ENCODE measurements at places on chromosomes 1 and 21.

DNA sequence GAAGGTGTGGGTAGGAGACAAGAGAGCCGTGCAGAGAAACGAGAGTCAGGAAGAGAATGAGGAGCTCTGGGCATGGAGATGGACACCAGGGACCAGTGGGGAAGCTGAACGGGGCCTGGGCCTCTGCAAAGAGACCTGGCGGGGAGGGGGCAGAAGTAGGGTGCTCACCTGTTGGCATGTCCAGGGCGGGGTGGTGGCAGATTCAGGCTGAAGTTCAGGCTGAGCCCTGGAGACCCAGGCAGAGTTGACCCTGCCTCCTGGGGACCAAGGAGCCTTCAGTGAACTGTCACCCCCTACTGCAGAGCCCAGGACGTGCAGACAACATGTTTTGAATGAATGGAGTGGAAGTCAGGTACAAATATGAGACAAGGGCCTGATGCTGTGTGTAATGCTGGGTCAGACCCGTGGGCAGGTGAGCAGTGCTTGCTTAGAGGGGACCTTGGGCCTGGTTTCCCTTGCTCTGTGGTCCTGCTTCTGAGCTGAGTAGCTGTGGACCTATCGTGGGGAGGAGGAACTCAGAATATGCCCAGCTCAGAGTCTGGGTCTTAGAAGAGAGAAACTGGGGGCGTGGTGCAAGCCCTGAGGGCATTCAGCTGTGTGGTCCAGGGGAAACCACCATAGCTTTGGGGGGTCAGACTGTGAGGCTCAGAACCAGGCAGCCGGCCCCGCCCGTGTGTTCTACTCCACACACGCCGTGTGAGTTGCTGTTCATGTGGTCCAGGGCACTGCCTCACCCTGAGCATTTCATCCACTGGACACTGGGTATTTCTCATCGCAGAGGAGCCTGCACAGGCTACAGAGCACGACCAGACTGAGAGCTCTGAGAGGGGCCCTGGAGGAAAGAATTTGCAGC, 21.3 kb upstream of the UMODL1 start:
- no peak overlapping the region for H3K4me3 ChIP-seq
- H3K36me3 ChIP-seq, result no peaks in the 10 kb centered on the region
- no peaks in the 10 kb centered on the region for H3K27me3 ChIP-seq
- DNase-seq, result no peak

- peaks cover 94% of the 10 kb centered on the region for H3K27me3 ChIP-seq
- no peaks in the 10 kb centered on the region for H3K36me3 ChIP-seq
- peaks cover 33% of the 10 kb centered on the region for H3K4me1 ChIP-seq
These were observed 272.7 kb downstream of the FOXD2 start for GRCh38 chr1:47710329-47711071.

GRCh38 chr1:99227056-99227897, 37.0 kb upstream of the PLPPR4 start:
- no peaks in the 10 kb centered on the region for H3K27me3 ChIP-seq
- H3K4me3 ChIP-seq, result no peak overlapping the region
- no peak for DNase-seq
- no peaks in the 10 kb centered on the region for H3K4me1 ChIP-seq

DNA sequence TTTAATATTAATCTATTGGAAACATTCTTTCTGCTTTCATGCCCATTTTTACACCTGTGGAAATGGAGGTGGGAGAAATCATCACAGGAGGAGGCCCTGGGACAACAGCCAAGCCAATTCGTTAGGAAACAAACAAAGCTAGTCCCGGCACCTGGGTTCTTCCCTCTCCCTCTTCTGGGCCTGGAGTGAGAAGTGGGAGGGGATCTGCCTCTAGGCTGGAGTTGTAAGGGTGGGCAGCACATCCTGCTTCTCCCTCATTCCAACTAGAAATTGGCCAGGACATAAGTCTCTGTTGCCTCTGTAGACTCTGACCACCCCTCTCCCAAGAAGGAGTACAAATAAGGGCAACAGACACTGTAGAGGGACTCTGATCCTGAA, 20.2 kb upstream of the ERO1B start:
- no peak overlapping the region for H3K4me3 ChIP-seq
- no peaks in the 10 kb centered on the region for H3K27me3 ChIP-seq
- peak overlapping the region; percentile 49 for H3K27ac ChIP-seq
- H3K36me3 ChIP-seq, result no peaks in the 10 kb centered on the region
- peak; percentile 65 for DNase-seq

DNA sequence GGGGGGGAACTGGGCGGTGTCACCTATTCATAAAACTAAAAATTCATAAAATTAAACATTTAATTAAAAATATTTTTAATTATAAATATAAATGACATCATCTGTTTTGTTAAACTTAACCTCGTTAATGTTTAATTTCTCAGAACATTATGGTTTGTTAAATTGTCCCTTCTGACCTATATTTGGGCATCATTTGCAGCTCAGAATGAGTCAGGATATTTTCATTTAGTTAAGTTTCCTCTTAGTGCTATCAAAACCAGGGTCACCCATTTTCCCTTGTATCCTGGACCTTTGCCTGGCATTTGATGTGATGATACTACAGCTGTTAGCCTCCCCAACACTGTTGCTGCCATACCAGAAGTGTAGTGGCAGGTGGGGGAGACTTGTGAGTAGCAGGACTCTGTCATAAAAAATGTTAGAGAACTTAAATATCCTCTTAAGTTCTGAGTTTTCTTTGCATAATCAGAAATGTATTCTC, 30.3 kb downstream of the TSNAX start:
- no peaks in the 10 kb centered on the region for H3K36me3 ChIP-seq
- H3K27me3 ChIP-seq, result no peaks in the 10 kb centered on the region
- no peak for DNase-seq
- peaks cover 15% of the 10 kb centered on the region for H3K4me1 ChIP-seq
- no peak overlapping the region for H3K27ac ChIP-seq
- H3K4me3 ChIP-seq, result no peak overlapping the region

GRCh38 chr1:241950390-241950789, 7.2 kb upstream of the BECN2 start:
- no peaks in the 10 kb centered on the region for H3K36me3 ChIP-seq
- H3K27me3 ChIP-seq, result no peaks in the 10 kb centered on the region
- no peak for DNase-seq
- no peak overlapping the region for H3K4me3 ChIP-seq
- no peak overlapping the region for H3K27ac ChIP-seq
- H3K4me1 ChIP-seq, result no peaks in the 10 kb centered on the region

GRCh38 chr1:100265562-100265930, 470 bp upstream of the RTCA start:
- no peaks in the 10 kb centered on the region for H3K27me3 ChIP-seq
- H3K4me1 ChIP-seq, result peaks cover 47% of the 10 kb centered on the region
- H3K27ac ChIP-seq, result peak overlapping the region; percentile 95
- DNase-seq, result peak; percentile 70

- no peaks in the 10 kb centered on the region for H3K27me3 ChIP-seq
- peaks cover 46% of the 10 kb centered on the region for H3K4me1 ChIP-seq
- H3K4me3 ChIP-seq, result peak overlapping the region; percentile 64
- H3K27ac ChIP-seq, result peak overlapping the region; percentile 88
- H3K36me3 ChIP-seq, result no peaks in the 10 kb centered on the region
These were observed 498 bp downstream of the GNAT2 start for GRCh38 chr1:109618661-109619575.

DNA sequence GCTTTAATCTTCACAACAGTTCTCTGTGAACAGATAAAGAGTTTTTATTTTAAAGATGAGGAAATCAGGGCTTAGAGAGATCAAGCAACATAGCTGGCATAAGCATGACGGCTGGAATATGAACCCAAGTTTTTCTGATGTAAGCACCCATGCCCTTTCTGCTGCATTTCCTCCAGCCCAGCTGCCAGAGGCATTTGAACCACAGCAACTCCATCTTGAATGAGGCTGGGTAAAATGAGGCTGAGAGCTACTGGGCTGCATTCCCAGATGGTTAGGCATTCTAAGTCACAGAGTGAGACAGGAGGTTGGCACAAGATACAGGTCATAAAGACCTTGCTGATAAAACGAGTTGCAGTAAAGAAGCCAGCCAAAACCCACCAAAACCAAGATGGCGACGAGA, 90.0 kb downstream of the WDR64 start:
- DNase-seq, result no peak
- no peaks in the 10 kb centered on the region for H3K36me3 ChIP-seq
- no peak overlapping the region for H3K27ac ChIP-seq
- H3K4me3 ChIP-seq, result no peak overlapping the region
- no peaks in the 10 kb centered on the region for H3K27me3 ChIP-seq

DNA sequence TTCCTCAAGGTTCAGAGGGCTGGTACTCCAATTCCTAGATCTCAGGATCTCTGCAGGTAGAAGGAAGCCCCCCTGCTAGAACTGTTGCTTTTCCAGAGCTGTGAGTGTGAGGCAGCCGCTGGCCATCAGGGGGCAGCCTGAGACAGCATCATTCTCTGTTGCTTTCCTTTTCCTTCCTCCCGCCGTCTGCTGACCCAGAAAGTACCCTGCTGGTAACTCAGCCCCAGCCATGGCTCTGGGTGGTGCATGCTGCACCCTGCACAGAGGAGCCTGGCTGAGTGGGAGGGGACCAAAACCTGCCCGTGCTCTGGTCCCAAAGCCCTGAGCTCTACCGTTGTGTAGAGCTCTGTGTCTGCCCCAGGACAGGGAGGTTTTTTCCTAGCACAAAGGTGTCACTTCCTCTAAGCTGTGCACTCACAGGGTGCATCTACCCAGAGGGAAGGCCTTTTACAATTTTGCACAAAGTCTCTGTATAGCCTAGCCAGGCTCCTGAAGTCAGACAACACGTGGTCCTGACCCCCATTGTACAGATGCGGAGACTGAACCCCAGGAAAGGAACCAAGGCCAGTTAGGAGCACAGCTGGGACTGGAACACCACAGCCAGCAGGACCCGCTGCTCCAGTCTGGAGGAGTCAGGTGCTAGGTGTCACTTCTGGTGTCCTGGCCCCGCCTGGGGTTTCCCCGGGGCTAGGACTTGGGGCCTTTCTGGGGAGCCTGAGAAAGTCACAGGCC, 5.6 kb upstream of the FAM131C start:
- H3K36me3 ChIP-seq, result no peaks in the 10 kb centered on the region
- H3K4me1 ChIP-seq, result peaks cover 33% of the 10 kb centered on the region
- H3K27me3 ChIP-seq, result peaks cover 6% of the 10 kb centered on the region
- DNase-seq, result peak; percentile 93
- H3K27ac ChIP-seq, result no peak overlapping the region

DNA sequence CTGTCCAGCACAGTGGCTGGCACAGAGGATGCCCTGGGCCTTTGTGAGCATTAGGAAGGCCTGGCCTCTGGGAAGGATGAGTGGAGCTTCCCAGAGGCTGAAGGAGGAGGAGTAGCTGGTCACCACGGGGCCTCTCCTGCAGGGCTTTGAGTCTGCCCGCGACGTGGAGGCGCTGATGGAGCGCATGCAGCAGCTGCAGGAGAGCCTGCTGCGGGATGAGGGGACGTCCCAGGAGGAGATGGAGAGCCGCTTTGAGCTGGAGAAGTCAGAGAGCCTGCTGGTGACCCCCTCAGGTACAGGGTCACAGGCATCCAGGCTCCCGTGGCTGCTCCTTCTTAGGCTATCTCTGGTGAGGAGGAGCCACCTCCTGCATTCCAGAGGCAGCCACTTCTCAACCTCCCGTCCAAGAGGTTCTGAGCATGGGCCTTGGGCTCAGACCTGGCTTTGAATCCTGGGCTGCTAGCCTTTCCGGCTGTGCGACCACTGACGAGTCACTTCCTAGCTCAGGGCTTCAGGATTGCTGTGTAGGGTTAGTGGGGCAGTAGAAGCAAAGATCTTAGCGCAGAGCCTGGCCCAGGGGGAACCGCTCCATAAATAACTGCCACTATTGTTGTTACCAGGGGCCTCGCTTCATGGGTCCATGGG, 14.0 kb downstream of the SESN2 start:
- no peaks in the 10 kb centered on the region for H3K4me1 ChIP-seq
- no peak overlapping the region for H3K27ac ChIP-seq
- H3K27me3 ChIP-seq, result no peaks in the 10 kb centered on the region
- DNase-seq, result no peak
- H3K36me3 ChIP-seq, result peaks cover 88% of the 10 kb centered on the region
- no peak overlapping the region for H3K4me3 ChIP-seq

- H3K4me3 ChIP-seq, result no peak overlapping the region
- H3K36me3 ChIP-seq, result no peaks in the 10 kb centered on the region
- H3K27me3 ChIP-seq, result no peaks in the 10 kb centered on the region
- no peak for DNase-seq
These were observed 15.3 kb downstream of the ADORA1 start for GRCh38 chr1:203142684-203143408.

DNA sequence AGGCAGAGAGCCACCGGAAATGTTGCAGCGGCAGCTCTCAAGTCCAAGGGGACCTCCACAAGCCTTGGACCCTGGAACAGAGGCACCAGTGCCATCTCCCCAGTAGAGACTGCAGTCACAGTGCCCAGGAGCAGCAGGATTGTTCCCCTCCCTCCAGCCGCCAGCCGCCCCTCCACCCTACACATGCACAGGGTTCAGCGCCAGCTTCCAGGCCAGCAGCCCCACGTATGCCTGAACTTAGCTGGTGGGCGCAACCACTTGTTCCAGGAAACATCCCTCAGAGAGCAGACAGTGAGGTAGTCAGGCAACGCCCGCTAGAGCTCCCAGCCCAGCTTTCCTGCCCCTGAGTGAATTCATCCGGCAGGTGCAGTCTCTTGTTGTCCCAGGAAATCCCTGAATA, 1098.1 kb upstream of the NCAM2 start:
- H3K4me1 ChIP-seq, result no peaks in the 10 kb centered on the region
- DNase-seq, result no peak
- no peaks in the 10 kb centered on the region for H3K27me3 ChIP-seq
- H3K4me3 ChIP-seq, result no peak overlapping the region
- H3K36me3 ChIP-seq, result no peaks in the 10 kb centered on the region

GRCh38 chr1:155175281-155175926, 1.8 kb downstream of the TRIM46 start:
- peak; percentile 38 for DNase-seq
- H3K4me3 ChIP-seq, result no peak overlapping the region
- peak overlapping the region; percentile 93 for H3K27ac ChIP-seq
- H3K27me3 ChIP-seq, result no peaks in the 10 kb centered on the region
- no peaks in the 10 kb centered on the region for H3K36me3 ChIP-seq

DNA sequence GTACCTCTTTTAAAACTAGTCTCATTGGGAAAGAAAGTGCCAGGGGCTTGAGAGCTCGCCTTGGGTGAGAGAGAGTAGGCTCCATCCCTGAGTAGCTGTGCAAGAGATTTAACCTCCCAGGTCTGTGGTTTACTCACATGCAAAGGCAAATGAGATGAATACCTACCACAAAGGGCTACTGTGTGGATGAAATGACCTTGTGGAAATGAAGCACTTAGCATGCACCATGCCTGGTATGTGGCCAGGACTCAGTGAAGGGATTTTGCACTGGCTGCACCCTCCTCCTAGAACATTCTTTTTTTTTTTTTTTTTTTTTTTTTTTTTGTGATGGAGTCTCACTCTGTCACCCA, 120.3 kb downstream of the PROX1 start:
- H3K4me3 ChIP-seq, result no peak overlapping the region
- no peaks in the 10 kb centered on the region for H3K27me3 ChIP-seq
- DNase-seq, result no peak

- no peaks in the 10 kb centered on the region for H3K36me3 ChIP-seq
- no peak overlapping the region for H3K4me3 ChIP-seq
- H3K27ac ChIP-seq, result no peak overlapping the region
- no peaks in the 10 kb centered on the region for H3K4me1 ChIP-seq
These were observed 571.2 kb upstream of the USP24 start for GRCh38 chr1:55786396-55786795.

- H3K27me3 ChIP-seq, result no peaks in the 10 kb centered on the region
- H3K27ac ChIP-seq, result no peak overlapping the region
- no peaks in the 10 kb centered on the region for H3K36me3 ChIP-seq
- no peaks in the 10 kb centered on the region for H3K4me1 ChIP-seq
These were observed 27.2 kb downstream of the TNFRSF8 start for GRCh38 chr1:12090326-12090725.
